PC-3 (cell line): ENCODE measurements at places on chromosomes 13 and 19. TPM values are rescaled to one million over a fixed set of nuclear protein-coding genes. Genes with fewer than 3 reads are reported as not detected.

GRCh38 chr19:7534531-7535046, 928 bp upstream of the PNPLA6 start:
- peak; percentile 56 for DNase-seq

DNA sequence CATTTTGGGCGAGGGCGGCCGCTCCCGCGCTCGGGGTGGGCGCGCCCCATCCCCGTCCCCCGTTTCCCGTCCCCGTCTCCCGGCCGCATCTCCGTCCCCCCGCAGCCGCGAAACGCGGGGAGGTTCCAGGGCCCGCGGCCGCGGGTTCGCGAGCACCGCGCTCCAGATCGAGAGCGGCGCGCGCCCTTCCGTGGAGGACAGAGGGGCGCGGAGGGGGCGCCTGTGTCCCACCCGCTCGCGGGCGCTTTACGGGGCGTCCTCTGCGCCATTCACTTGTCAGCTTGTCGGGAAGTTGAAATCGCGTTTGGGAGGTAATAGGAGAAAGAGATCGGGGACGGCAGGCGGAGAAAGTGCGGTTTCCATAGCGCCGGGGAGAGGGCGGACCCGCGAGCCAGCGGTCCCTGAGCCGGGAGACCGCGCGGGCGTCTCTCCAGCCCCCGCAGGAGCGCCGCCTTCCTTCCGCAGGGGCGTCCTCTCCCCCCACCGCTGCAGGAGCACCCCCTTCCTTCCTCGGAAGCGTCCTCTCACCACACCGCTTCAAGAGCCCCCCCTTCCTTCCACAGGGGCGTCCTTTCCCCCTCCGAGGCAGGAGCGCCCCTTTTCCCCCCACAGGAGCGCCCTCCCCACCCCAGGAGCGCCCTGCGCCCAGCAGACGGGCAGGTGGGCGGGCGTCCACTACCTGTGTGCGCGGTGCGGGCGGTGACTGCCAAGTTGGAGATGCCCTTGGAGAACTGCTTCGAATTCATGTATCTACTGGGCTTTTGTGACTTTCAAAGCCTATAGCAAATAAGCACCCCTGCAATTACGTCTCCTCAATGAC, 962 bp upstream of the IRS2 start:
- DNase-seq, result peak; percentile 22

DNA sequence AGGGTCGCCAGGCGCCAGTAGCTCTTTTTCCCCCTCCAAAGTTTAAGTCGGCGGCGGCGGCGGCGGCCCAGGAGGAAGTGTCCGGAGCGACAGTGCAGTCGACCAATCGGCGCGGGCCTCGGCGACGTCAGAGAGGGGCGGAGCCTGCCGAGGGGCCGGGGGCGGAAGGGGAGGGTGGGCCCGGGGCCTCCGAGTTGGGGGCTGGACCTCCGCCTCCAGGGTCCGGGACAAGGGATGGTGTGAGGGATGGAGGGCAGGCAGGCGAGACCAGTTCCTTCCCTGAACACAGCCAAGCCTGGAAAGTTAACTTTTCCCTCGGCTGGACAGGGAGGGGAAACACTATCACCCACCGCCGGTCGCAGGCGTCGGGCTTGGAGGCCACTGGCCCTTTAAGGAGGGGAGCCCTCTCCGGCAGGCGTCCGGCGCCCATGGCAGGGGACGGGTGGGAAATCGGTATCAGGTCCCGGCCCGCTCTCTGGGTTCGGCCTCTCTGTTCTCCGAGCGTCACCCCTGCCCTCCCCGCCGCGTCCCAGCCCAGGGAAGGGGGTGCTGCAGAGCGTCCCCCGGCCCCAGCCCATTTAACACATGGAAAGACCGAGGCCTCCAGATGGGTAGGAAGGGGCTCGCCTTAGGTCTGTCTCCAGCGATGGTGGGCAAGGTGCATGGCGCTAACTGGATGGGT, at the start of gene PRKD2:
Gene PRKD2, minus strand, starts transcription at position 81 of the 682 bp plus-strand sequence. CDS start 744 bp downstream, outside the sequence.
- DNase-seq, result peak; percentile 69

DNA sequence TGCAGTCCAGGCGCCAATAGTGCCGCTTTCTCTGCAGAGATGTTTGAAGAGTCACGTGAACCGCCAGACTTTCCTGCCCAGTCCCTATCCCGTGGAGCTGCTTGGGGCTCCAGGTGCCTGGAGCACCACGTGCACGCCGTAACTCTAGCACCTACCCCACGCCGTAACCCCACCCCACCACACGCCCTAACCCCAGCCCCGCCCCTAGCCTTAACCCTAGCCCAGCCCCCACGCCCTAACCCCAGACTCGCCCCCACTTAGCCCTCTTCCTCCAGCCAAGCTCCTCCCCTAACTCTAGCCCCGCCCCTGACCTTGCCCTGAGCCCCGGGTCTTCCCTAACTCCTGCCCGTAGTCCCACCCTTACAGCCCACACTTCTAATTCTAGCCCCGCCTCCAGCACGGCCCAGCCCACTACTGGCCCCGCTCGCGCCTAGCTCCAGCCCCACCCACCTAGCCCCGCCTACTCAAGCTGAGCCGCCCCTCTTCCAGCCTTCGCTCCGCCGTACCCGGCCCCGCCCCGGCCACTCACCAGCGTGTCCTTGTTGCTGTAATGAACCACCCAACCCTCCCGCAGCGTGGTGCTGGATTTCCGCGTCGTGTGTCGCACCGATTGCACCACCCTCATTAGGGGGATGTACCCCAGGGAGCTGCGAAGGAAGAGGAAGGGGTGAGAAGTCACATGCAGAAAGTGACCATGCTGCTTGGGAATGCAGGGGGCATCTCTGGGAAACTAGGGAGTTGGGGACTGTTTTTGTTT, 19.5 kb downstream of the PRKD2 start:
- DNase-seq, result no peak

- no peak for DNase-seq
Observed at GRCh38 chr19:29623726-29624488, 17.8 kb downstream of the POP4 start.

DNA sequence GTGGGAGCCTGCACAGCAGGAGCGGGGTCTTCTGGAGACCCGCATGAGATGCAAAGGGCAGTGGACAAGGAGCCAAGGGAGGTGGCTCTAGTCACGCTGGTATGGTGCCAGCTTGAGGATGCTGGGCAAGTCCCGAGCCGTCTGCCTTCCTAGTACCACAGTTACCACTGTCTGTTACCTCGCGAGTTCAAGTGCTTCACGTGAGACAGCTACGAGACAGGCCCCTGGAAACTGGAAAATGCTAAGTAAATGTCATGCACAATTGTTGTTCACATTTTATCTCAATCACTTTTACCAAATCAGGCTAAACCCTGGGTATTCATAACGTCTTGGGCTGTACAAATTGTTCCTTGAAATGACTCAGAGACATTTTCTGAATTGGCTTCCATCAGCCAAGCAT, 155.7 kb downstream of the TNFRSF19 start:
- no peak for DNase-seq

GRCh38 chr13:44434766-44435141, 61.1 kb downstream of the SERP2 start:
- DNase-seq, result no peak

DNA sequence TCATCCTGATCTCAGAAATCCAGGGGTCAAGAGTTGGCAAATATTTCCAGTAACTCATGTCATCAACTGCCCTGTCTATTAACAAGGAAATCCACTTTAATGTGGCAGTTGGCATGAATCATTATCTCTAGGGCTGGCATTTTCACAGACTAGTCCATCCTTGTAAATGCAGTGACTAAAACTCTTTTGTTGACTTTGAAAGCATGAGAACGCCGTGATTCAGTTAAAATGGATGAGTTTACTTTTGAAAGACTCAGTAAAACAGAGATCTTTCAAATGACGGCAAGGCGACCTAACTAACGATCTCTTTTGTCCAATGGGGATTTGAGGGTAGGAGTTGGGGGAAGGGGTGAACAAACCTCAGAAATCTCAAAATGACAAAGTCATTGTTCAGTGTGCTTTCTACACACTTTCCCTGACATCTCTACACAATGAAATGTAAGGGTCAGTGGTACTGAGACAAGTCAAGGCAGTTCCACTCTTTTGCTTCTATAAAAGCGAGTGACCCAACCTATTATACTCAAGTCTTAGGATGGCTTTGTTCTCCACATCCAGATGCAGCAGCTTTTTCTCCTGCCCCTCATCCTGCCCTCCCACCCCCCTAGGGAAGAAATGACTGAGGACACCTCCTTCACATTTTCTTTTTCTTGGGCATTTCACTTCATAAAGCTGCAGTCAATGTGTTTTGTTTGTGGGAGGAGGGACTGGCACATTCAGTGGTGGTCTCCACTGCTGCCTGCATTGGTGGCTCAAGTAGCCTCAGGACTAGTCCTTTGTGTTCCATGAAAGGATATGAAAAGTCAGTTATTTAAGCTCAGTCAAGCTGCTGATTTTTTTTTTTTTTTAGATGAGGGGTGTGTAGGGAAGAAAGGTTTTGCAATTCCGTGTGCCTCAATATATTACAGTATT, 200.5 kb downstream of the ABCC4 start:
- peak; percentile 97 for DNase-seq

DNA sequence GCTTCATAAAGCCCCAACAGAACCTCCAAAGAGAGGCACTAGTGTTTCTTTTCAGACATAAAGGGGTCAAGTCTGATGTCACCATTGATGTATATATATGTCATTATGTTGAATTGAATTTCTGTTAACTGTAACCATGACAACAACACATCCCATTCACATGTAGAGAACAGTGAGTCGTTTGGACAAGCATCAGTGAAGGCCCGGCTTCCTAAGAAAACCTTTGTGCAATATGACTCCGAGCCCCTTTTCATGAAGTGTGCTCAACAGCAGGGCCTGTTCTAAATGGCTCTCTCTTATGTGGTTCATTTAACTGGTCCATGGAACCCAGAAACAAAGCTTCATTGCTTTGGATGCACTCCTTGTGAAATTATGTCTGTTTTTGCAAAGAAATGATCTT, 67.2 kb upstream of the UBL3 start:
- DNase-seq, result no peak

GRCh38 chr19:46821512-46822409, 28.9 kb downstream of the AP2S1 start:
- no peak for DNase-seq

GRCh38 chr13:55001881-55002280, 1973.3 kb downstream of the OLFM4 start:
- no peak for DNase-seq

DNA sequence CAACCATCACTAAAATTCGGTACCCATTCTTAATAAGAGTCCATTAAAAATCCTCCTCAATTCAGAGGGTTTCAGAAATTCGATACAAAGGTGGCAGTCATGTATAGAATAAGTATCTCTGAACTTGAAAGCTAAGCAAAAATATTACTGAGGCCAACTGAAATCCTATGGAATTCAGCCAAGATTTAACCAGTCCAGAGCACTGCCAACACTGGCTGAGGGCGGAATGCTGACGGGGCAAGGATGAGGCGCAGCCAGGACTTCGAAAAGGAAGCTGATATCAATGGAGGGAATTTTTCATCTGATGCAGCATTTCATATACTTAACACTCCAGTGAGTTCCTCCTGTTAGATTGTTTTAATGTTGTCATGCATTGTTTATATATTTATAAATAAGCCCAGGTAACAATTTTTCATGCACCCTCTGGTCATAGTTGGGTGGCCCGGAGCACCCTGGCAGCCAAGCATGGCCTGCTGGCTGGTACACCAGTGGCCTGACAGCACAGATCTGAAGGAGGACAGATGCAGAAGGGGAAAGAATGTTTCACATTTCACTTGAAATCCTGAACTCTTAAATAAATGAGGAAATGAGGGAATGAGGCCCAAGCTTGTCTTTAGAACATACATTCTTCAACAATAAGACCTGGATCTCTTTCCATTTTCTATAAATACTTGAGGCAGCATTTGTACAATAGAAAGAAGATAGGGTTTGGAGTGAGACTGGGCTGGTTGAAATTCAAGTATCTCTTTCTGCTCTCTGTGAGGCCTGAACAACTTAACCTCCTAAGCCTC, 41.5 kb downstream of the WDFY2 start:
- DNase-seq, result no peak

- DNase-seq, result no peak
Observed at GRCh38 chr13:50526661-50527071, 316.8 kb downstream of the DLEU7 start.

URAD gene
- not detected in 2 replicates for total RNA-seq

SEMA6B gene
- total RNA-seq, result 7.3 and 9.0 TPM in 2 replicates

CCDC8 gene
- total RNA-seq, result not detected in 2 replicates

ZNF382 gene
- total RNA-seq, result 0.75 and 0.91 TPM in 2 replicates

ZNF536 gene
- not detected in 2 replicates for total RNA-seq

SLC6A16 gene
- total RNA-seq, result not detected in 2 replicates
